ENCODE measurements at places on chromosomes 3 and 15.

DNA sequence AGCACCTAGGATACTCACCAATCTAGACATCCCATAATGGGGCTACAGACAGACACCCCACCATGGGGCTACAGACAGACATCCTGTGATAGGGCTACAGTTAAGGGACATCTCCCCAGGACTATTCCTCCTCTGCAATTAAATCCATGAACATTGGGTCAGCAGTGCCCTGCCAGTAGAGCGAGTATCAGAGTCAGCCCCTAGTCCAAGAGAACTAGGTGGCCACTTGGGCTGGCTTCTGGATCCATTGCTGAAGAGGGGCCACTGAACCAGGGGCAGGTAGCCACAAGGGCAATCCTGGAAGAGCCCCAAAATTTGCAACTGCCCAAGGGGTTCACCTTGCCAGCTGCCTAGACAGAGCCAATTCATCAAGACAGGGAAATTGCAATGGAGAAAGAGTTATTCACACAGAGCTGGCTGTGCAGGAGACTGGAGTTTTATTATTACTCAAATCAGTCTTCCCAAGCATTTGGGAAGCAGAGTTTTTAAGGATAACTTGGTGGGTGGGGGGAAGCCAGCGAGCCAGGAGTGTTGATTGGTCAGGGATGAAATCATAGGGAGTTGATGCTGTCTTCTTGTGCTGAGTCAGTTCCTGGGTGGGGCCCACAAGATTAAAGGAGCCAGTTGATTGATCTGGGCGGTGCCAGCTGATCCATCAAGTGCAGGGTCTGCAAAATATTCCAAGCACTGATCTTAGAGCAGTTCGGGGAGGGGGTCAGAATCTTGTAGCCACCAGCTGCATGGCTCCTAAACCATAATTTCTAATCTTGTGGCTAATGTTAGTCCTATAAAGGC lies 170.2 kb upstream of the SMAD3 start:
- peak; percentile 58 for DNase-seq

DNA sequence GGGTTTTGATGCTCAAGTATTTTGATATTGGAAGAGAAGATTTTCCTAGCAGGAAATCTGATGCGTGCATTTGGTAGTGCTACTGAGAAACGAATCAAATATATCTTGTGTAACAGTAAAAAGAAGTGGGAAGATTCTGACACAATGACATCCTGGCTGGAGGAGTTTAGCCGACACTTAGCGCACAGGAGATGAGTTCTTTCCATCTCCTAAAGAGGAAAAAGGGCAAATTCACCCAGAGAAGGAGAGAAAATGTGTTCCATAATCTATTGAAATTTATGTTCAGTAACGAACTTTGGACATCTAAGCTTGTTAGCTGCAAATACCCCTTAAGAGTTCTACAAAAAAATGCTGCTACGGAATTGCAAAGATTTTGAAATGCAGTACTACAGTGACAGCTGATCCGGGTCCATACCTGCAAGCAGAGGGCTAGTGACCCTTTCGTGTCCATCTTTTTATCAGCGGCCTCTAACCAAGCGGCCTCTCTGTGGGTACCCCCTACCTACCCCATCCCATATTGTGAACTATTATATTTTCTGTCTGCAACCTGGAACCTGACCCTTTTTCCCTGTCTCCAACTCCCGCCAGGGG lies 971 bp downstream of the CPOX start:
- no peak for DNase-seq

DNA sequence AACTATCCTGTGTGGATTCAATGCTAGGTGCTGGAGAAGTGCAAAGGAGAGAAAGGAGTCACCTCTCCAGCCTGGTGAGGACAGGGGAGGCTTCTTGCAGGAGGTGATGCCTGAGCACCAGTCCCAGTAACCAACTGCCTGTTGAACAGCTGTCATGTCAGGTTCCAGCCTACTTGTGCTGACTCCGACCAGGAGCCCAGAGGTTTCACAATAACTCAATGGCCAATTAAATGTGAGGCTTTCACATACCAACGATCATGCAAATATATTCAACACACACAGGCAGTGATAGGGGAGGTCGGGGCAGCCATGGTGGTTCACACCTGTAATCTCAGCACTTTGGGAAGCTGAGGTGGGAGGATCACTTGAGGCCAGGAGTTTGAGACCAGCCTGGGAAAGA lies 7.7 kb downstream of the SORD start:
- no peak for DNase-seq

- no peak for DNase-seq
Measured at GRCh38 chr15:63870487-63871209, 36.9 kb upstream of the HERC1 start.

GRCh38 chr3:47120138-47120537 lies 43.8 kb downstream of the SETD2 start:
- no peak for DNase-seq

GRCh38 chr3:46690798-46691197 lies 2.7 kb downstream of the ALS2CL start:
- no peak for DNase-seq

- no peak for DNase-seq
Measured at GRCh38 chr15:71199384-71200351, 84.4 kb downstream of the THSD4 start.

- no peak for DNase-seq
Measured at GRCh38 chr15:68281008-68281407, 3.5 kb downstream of the FEM1B start.

DNA sequence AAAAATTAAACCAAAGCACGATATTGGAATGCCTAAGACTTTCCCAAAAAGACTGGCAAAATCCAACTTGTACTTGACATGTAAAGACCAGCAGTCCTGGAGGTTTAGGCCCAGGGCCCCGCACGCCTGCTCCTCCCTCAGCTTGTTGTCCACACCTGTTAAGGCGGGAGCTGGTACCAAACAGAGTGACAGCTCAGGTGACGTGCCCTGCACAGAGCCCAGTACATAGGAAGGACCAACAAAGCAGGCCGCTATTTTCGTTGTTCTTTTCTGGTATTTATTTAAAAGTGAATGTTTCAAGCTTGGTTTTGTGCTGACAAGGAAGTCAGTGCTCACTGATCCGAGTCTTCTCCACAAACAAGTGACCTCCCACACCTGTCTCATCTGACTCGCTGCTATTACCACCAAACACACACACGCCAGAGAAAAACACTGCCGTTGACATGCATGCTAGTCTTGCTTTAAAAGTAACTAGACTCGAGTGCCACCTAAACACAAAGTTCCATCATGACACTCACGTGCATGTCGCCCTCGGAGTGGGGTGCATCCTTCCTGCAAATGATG lies 50.2 kb downstream of the HERC2 start:
- DNase-seq, result no peak

DNA sequence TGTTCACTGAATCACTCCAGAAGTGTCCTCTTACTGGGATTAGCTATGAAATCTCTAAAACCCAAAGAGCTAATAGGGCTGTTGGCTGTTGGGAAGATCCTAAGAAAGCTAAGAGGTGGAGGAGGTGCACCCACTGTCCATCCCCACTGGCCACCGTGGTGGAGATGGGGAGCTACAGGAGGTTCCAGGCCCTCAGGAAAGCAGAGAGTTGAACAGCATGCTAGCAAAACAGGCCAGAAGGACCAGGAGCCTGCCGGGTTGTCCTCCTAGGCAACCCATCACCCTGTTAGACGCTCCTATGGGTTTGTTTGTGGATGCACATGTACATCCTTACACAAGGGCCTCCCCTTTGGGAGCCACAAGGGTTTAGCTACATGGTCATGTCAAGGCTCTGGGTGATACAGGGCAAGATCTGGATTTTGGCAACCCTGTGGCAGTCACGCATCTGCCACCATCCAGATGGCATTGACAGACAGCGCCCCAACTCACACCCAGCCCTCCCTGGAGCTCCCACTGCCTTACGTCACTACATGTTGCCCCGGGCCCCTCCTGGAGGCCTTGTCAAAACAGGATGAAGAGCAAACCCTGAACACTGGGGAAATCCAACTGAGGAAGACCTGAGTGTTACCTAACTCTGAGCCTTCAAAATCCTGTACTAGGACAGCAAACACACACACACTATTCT lies 208.1 kb downstream of the SLCO3A1 start:
- DNase-seq, result no peak

GRCh38 chr15:52559575-52559974 lies 9.3 kb downstream of the ARPP19 start:
- DNase-seq, result no peak

DNA sequence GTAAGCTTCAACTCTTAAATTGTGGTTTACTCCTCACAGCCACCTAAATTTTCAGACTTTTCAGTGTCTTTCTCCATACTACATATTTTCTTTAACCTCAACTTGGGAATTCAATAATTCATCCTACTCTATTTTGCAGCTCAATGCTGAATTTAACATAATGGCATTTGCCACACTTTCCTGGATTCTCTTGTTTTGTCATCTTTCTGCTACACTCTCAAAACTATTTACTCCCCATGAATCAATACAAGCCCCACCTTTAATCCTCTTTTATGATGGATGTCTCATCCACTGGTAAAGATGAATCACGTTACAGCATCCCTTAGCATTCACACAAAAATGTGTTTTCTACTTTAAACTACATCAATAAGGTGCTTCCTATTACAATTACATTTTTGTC lies 19.6 kb upstream of the CHMP2B start:
- no peak for DNase-seq

DNA sequence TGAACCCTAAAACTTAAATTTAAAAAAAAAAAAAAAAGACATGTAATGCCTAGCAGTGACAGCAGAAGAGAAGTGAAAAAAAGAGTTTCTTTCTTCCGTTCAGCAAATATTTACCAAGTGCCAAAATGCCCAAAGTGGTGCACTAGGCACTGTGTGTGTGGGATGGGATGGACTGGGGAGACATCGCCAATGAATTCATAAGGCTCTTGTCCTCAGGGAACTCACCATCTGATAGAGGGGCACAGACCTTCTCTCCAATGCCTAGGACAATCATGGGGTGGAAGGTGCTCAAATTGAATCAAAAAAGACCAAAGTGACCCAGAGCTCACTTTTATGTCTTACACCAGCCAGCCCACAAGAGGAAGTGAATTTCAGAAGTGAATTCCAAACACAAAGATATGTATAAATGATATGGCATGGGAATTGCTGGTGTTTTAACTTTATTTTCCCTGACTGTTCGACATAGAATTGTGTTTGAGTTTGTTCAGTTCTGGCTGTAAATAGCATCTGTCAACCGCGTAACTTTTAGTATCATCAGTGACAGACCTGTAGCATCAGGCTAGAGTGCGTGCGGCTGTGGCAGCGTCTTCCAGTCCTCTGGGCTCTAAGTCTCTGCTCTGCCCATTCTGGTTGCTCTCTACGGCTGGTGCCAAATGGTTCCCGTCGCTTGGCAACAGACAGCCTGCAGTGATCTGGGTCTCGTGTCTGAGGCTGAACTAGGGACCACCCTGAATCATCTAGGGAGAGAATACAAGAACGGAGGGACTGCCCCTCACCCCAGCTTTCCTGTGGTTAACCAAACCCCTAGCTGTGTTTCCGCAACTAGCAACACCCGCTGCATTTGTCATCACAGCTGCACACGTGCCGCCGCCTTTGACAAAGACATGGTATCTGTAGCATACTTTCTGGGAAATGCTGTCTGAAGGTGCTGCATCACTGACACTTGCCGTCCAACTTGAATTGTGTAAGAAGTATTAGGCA lies 154.0 kb upstream of the THBS1 start:
- no peak for DNase-seq

GRCh38 chr15:42069025-42069424 lies 25.3 kb downstream of the PLA2G4D start:
- peak; percentile 14 for DNase-seq

- DNase-seq, result no peak
Measured at GRCh38 chr15:92073044-92073785, 219.7 kb downstream of the SLCO3A1 start.

DNA sequence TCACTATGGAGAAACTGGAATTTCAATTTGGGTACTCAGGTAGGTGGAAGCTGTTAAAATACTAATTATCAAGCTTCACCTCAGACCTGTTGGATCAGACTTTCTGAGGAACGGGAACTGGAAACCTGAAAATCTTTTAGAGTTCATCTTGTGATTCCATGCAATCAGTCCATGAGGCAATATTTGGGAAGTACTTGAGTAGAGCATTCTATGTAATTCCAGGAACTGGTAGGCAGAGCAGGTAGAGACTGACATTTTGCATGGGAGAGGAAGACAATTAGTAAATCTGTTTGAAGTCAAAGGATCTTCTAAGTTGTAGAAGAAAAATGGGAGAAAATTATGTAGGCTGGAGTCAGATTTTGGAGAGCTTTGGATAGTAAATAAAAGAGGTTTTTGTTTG lies 43.1 kb downstream of the FGF7 start:
- DNase-seq, result no peak

DNA sequence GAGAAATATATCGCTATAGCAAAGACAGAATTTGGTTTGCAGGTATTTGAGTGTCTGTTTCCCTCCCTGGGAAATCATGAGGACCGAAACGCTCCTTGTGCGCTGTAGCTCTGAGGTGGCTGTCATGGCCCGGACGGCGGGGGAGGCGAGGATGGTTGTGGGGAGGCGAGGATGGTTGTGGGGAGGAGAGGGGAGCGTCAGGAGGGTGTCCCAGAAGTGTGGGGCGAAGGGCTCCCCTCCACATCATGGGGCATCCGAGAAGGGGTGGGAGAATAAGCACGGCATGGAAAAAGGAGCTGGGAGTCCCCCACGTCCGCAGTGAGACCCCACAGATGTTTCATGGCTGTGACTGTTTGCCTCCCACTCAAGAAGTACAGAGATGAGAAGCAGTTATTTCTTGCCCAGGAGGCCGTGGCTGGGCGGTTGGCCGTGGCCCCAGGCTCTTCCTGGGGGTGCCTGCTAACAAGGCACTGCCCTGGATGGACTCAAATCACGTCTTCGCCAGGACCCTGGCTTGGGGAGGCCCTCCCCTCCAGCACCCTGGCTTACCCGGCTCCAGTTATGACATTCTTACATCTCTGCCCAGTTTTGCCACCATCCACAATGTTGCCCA lies 947 bp upstream of the ATP10A start:
- DNase-seq, result no peak

- peak; percentile 84 for DNase-seq
Measured at GRCh38 chr3:16528581-16528993, 15.1 kb upstream of the RFTN1 start.

GRCh38 chr3:181901626-181902025 lies 189.9 kb downstream of the SOX2 start:
- DNase-seq, result no peak

GRCh38 chr3:52204337-52205073 lies 6.5 kb downstream of the ALAS1 start:
- no peak for DNase-seq

DNA sequence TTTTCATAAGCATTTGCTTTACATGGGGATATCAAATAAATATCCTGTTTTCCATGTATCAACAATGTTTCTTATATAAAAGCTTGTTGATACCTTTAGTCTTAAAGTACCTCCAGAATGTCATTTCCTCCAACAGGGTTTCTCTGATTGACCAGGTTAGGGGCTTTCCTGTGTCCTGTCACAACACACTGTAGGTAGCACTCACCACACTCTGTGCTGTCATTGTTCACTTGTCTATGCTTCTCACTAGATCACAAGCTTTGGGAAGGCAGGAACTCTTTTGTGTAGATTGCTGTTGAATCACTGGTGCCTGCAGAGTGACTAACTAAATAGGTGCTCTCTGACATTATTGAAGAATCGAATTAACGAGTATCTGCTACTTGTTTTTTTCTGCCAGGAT lies 49.8 kb downstream of the USP50 start:
- no peak for DNase-seq
